Central memory CD8-positive, alpha-beta T cell (primary cell): ENCODE measurements at places on chromosomes 11 and 22.

GRCh38 chr11:131138731-131139130 is 222.5 kb upstream of the SNX19 start:
- no peaks in the 10 kb centered on the region for H3K4me1 ChIP-seq
- H3K36me3 ChIP-seq, result no peaks in the 10 kb centered on the region
- no peak for DNase-seq
- H3K27me3 ChIP-seq, result no peaks in the 10 kb centered on the region
- no peak overlapping the region for H3K4me3 ChIP-seq

- no peak overlapping the region for H3K4me3 ChIP-seq
- no peaks in the 10 kb centered on the region for H3K36me3 ChIP-seq
These were observed 908.6 kb downstream of the NTM start for GRCh38 chr11:132278801-132279574.

- DNase-seq, result no peak
- H3K27me3 ChIP-seq, result no peaks in the 10 kb centered on the region
- no peaks in the 10 kb centered on the region for H3K36me3 ChIP-seq
- peak overlapping the region; percentile 72 for H3K4me3 ChIP-seq
These were observed 65.4 kb downstream of the PRR5L start for GRCh38 chr11:36361472-36361871.

DNA sequence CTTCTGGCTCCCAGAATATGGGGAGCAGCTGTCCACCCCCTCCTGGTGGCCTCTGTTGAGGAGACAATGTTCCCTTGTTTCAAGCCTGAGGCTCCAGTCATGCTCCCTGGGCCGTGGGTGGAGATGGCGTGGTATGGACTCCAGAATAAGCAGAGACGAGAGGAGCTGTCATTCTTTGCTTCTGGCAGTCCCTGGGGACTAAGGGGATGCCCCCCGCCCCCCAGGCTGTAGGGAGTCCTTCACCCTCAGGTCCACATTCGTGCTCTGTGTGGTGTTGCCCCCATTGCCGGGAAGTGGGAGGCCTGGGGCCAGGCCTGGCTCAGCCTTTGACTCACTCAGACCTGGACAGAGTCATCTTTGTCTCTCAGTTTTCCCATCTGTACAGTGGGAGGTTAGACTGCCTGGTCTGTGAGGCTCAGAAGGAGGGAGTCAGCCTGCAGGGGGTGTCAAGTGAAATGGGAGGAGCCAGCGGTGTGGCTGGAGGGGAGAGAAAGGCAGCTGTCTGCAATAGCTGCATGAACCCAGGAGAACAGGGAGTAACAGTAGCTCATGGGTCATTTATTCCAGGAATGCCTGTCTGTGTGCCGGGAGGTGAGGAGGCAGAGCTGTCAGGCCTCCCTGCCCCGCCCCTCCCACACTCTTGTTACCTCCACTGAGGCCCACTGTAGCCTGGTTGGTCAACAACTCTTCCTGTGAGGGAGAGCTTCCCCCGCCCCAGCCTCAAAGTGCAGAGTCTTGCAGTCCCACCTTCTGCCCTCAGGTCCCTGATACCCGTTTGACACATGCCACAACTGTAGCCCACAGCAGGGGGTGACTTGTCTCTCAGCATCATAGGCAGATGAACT is 6.3 kb downstream of the ARHGEF17 start:
- no peak for DNase-seq
- peaks cover 13% of the 10 kb centered on the region for H3K4me1 ChIP-seq
- H3K27me3 ChIP-seq, result peaks cover 6% of the 10 kb centered on the region
- H3K27ac ChIP-seq, result peak overlapping the region; percentile 29
- H3K4me3 ChIP-seq, result no peak overlapping the region

DNA sequence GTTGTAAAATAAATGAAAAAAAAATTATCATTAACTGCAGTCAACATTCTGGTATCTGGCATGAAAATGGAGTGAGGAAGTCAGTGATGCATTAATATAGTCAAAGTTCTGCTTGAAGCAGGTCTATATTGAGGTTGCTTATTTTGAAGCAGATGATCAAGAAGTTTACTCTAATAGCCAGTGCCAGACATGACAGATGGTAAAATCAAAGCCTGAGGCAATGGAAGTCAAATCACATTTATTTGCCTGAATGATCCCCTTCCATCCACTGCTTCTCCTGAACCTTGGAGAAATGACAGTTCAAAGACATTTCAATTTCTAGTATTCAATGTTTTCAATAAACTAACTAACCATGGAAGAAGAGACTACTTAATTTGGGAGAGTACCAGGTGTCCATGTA is 430.0 kb downstream of the FAM181B start:
- no peaks in the 10 kb centered on the region for H3K36me3 ChIP-seq
- H3K4me3 ChIP-seq, result no peak overlapping the region
- H3K27ac ChIP-seq, result no peak overlapping the region
- H3K4me1 ChIP-seq, result no peaks in the 10 kb centered on the region

DNA sequence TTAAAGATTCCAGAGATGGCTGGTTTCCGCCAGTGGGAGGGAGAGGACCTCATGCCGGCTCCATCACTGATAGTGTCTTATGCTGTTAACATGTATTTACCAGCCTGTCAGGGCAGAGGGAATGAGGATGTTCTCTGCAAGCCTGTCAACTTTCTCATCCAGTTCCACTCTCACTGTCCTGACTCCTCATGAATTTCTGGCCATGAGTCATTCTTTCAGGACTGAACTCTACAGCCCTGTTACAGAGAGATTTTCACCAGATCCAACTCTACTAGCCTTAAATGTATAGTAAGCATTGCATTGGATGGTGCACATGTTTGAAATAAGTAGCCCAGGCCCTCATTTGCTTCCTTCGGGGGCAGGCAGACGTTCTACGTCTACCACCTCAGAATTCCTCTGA is 387.7 kb downstream of the TMEM135 start:
- H3K4me1 ChIP-seq, result no peaks in the 10 kb centered on the region
- no peak overlapping the region for H3K4me3 ChIP-seq
- peaks cover 18% of the 10 kb centered on the region for H3K27me3 ChIP-seq
- no peak overlapping the region for H3K27ac ChIP-seq

GRCh38 chr11:35812828-35813227 is 131.0 kb upstream of the LDLRAD3 start:
- H3K4me3 ChIP-seq, result no peak overlapping the region
- peaks cover 6% of the 10 kb centered on the region for H3K36me3 ChIP-seq
- no peak for DNase-seq
- H3K27ac ChIP-seq, result no peak overlapping the region
- no peaks in the 10 kb centered on the region for H3K27me3 ChIP-seq

- peaks cover 19% of the 10 kb centered on the region for H3K27me3 ChIP-seq
- no peak overlapping the region for H3K4me3 ChIP-seq
- no peak for DNase-seq
- H3K4me1 ChIP-seq, result no peaks in the 10 kb centered on the region
- no peak overlapping the region for H3K27ac ChIP-seq
These were observed 97.1 kb upstream of the NAV2 start for GRCh38 chr11:19615341-19616183.

DNA sequence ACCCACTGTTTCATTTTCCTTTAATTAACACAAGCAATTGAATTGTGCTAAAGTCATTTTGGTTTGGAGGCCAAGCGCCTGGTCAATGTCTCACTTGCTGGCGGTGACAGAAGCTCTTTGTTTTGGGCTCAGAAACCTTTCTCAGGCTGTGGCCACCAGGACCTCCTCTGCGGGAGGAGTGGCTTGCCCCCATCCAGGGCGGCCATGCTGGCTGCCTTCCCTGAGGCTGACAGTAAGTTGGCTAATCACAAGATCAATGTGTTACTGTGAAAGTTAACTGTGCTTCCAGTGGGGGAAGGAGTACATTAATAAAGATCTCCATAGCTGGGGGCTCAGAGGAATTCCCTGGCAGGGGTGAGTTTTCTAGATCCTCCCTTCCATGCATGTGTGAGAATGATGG is 1074.5 kb downstream of the NTM start:
- H3K4me3 ChIP-seq, result no peak overlapping the region
- no peaks in the 10 kb centered on the region for H3K4me1 ChIP-seq
- no peak overlapping the region for H3K27ac ChIP-seq
- H3K36me3 ChIP-seq, result no peaks in the 10 kb centered on the region

DNA sequence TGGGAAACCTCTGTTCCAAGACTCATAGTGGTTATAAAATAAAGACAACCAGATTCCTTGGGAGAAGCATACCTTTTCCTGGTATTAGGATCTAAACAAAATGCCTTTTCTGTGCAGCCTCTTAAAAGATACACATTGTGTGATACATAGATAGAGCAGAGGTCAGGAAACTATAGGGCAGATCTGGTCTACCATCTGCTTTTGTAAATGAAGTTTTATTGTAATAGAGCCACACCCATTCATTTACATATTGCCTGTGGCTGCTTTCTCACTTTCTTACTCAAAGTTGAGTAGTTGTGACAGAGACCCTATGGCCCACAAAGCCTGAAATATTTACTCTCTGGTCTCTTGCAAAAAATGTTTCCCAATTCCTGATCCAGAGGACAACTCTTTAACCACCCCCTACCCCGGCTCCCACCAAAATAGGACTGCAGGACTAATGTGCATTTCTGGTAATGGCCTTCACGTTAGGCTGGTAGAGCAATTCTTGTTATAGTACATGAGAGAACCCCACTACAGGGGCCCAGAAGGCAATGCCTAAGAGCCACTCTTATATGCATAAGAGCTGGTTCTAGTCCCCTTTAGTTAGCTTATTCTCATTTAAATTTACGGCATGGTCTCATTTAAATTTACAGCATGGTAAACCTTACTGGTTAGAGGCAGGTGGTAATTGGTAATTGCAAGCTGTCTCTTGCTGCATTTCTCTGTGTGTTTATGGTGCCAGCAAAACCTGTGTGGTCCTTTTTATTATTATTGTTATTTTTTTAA is 76.8 kb upstream of the YWHAH start:
- DNase-seq, result no peak
- H3K27me3 ChIP-seq, result no peaks in the 10 kb centered on the region
- H3K27ac ChIP-seq, result no peak overlapping the region

DNA sequence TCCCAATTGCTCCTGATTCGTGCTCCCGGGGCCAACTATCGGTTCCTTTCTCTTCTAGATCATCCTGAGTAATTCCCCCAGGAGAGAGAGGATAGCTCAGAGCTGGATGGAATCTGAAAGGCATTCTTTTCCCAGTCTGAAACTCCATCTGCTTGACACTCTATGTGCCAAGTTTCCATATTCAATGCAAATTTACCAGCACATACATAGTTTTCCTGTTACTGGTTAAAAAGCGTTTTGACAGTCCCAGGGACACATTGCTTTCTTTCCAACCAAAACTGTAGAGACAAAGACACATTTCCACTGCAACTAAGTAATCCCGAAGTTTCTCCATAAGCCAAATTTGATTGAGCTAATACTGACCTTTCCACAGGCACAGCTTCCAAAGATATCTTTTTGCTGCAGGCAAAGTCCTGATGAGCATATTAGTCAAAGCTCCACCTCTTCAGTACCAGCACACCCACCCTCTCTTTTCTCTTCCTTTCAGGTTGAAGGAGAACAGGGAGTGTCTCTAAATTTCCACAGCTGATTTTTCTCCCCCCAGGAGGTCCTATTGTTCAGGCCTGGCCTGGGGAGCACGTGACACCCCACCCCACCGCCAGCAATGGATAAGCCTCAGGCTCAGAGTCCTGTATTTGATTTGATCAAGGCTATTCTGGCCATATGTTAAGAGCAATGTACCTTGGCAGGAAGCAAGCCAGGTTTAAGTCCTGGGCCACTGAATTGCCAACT is 9.7 kb upstream of the ANKK1 start:
- no peak overlapping the region for H3K4me3 ChIP-seq
- H3K27me3 ChIP-seq, result no peaks in the 10 kb centered on the region
- no peaks in the 10 kb centered on the region for H3K36me3 ChIP-seq
- H3K27ac ChIP-seq, result no peak overlapping the region

DNA sequence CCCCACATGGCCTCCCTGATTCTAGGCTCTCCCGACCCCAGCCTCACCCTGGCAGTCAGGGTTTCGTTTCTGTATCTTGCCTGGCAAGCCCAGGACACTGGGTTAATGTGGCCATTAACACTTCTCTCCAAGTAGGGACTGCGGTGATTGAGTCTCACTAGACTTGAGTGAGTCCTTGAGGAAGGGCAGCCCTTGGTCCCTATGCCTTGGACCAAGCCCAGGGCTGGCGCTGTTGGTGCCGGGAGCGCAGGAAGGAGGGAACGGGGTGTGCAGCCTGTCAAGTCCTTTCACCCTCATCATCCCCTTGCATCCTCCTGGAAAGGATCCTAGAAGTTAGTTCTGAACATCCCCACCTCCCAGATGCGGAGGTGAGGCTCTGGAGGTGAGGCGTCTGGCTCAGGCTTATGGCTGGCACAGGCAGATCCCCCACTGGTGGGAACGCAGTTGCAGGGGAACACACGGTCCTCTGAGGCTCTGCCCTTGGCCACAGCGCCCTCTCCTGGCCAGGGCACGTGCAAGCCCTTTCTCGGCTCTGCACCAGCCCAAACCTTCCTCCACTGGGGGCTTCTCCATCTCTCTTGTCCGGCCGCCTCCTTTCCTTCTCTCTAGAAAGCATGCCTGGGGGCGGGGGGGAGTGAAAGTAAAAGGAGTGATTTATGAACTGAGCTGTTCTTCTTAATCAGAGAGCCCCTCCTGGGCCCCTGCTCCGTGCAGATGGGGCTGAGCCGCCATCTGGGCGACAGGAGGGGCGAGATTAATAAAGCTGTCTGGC is 56.7 kb downstream of the TP53I11 start:
- peaks cover 2% of the 10 kb centered on the region for H3K36me3 ChIP-seq
- no peak overlapping the region for H3K4me3 ChIP-seq
- H3K4me1 ChIP-seq, result no peaks in the 10 kb centered on the region
- H3K27ac ChIP-seq, result no peak overlapping the region

DNA sequence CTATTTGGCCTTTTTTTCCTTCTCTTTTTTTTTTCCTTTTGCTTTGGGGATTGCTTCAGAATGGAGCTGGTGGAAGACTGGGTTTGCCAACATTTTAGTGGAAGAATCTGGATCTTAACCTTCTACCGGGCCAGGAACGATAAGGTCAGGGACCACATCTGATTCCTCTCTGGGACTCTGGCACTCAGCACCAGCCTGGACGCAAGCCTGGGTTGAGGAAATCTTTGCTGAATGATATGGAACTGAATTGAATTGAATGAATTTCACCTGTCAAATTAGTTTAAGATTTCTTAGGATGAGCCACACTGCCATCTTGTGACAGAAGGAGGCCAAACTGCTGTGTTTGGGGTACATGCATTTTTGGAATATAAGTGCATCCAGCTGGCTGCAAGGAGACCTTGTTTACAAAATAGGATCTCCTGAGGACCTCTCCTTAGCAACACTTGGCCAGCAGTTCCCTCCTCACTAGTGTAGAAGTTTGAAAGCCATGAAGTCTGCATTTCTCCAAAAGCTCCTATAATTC is 30.4 kb downstream of the TPBGL start:
- peak overlapping the region; percentile 87 for H3K27ac ChIP-seq
- no peak for DNase-seq
- H3K27me3 ChIP-seq, result no peaks in the 10 kb centered on the region
- H3K36me3 ChIP-seq, result peaks cover 13% of the 10 kb centered on the region
- H3K4me3 ChIP-seq, result no peak overlapping the region

GRCh38 chr11:19430754-19431398 is 190.1 kb upstream of the E2F8 start:
- no peak overlapping the region for H3K27ac ChIP-seq
- H3K27me3 ChIP-seq, result peaks cover 58% of the 10 kb centered on the region
- H3K4me3 ChIP-seq, result no peak overlapping the region
- H3K4me1 ChIP-seq, result no peaks in the 10 kb centered on the region

DNA sequence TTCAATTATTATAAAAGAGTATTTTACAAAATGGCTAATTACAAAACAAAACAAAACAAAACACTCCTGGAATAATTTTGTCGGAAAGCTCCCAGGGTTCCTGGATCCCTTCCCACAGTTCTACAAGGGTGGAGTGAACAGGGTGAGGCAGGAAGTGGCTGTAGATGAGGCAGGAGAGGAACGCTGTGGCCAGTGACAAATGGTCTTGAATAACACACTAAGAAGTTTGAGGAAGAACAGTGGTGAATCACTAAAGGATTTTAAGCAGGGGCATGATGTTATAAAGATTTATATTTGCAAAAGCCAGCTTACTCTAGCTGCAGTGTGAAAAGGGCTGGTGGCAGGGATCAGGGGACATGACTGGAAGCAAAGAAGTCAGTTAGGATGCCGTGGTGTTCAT is 33.8 kb upstream of the APOA1 start:
- H3K36me3 ChIP-seq, result peaks cover 69% of the 10 kb centered on the region
- no peak overlapping the region for H3K4me3 ChIP-seq
- no peak for DNase-seq
- H3K27me3 ChIP-seq, result no peaks in the 10 kb centered on the region
- H3K4me1 ChIP-seq, result peaks cover 13% of the 10 kb centered on the region
